ENCODE measurements at places on chromosomes 4 and X. TPM values are rescaled to one million over a fixed set of nuclear protein-coding genes. Genes with fewer than 3 reads are reported as not detected.

GRCh38 chr4:10670321-10670720, 14.2 kb downstream of the CLNK start:
- peaks cover 32% of the 10 kb centered on the region for H3K4me1 ChIP-seq
- no peak overlapping the region for H3K4me3 ChIP-seq
- H3K36me3 ChIP-seq: no peaks in the 10 kb centered on the region
- DNase-seq: no peak
- H3K27ac ChIP-seq: no peak overlapping the region
- no peaks in the 10 kb centered on the region for H3K27me3 ChIP-seq

The GPR50 gene
- total RNA-seq: not detected

DNA sequence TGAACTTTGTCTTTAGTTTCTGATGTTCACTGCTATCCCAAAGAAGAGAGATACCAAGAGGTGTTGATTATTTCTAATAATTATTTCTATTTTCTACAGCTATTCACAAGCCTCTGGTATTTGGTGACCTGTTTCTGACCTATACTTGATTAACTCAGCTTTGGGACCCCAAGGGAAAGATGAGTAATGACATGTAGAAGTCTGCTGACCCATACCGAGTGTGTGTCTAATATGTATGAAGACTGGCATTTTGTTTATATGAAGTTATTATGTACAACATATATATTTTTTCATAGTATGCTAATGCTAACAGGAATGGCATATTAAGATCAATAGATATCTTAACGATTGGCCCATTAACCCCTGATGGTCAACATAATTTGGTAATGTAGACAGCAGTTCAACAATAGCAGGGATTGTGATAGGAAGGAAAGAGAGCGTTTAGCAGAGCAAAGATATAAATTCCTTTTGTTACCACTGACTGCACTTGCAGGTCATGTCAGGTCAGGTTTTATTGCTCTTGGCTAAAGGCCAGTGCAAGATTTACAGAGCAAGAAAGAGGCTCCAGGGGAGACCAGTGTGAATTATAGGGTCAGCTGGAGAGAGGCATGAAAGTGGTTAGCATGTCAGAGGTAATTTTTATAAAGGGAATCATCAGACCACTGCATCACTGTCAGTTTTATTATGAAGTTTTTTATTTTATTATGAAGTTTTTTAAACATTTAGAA, 94.7 kb upstream of the DIPK2B start:
- H3K27ac ChIP-seq: no peak overlapping the region
- no peaks in the 10 kb centered on the region for H3K36me3 ChIP-seq
- no peak overlapping the region for H3K4me3 ChIP-seq

DNA sequence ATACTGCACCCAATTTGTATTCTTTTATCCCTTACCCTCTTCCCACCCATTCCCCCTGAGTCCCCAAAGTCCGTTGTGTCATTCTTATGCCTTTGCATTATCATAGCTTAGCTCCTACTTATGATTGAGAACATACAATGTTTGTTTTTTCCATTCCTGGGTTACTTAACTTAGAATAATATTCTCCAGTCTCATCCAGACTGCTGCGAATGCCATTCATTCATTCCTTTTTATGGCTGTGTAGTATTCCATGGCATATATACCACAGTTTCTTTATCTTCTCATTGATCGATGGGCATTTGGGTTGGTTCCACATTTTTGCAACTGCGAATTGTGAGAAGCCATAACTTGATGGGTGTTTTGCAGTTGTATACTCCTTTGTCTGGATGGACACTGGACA, 62.8 kb downstream of the FHIP1A start:
- no peaks in the 10 kb centered on the region for H3K36me3 ChIP-seq
- H3K27me3 ChIP-seq: peaks cover 21% of the 10 kb centered on the region
- DNase-seq: no peak
- H3K4me1 ChIP-seq: no peaks in the 10 kb centered on the region
- H3K27ac ChIP-seq: no peak overlapping the region

- H3K4me1 ChIP-seq: peaks cover 11% of the 10 kb centered on the region
- peak overlapping the region; percentile 85 for H3K4me3 ChIP-seq
- DNase-seq: peak; percentile 38
- H3K27ac ChIP-seq: peak overlapping the region; percentile 82
- no peaks in the 10 kb centered on the region for H3K36me3 ChIP-seq
- peaks cover 2% of the 10 kb centered on the region for H3K27me3 ChIP-seq
Observed at GRCh38 chrX:16711893-16712547, 449 bp downstream of the CTPS2 start.

The CDS1 gene
- 0.26 TPM for total RNA-seq

DNA sequence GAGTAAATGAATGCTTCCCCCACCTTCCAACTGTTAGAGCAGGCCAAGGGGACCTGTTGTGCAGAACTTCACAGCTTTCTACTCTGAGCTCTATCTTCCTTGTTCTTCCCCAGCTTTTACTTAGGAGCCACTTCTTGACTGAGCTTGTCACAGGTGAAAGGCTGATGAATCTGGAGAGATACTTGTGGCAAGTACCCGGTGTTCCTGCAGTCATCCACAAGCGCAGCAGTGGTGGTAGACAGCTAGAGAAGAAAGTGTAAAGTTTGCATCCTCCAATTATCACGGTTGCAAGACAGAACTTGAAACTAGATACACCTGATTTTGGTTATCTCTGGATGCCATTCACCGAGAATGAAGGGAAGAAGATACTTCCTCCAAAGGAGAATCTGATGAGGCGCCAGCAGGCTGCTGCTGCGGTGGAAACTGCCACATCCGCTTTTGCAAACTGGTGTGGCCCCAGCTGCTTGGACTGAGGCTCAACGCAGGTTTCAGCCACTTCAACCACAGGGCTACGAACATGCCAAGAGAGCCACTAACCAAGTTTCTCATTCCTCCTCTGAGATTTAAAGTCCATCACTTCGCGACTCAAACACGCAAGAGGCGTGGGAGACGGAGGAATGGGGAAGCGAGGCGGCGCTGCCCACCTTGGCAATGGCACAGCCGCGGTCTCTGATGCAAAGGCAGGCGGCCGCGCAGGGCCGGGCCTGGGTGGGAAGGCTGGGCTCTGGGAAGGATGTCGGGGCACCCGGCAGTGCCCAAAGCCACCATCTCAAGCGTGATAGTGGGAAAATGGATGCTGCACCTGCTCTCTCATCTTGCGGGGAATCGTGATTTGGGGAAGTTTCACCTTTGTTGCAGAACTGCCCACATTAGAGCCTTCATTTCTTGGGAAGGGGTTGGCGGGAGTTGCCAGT, 1.3 kb upstream of the FHIP1A start:
- H3K4me1 ChIP-seq: peaks cover 18% of the 10 kb centered on the region
- H3K27ac ChIP-seq: no peak overlapping the region

The MAGEE2 gene
- total RNA-seq: not detected

DNA sequence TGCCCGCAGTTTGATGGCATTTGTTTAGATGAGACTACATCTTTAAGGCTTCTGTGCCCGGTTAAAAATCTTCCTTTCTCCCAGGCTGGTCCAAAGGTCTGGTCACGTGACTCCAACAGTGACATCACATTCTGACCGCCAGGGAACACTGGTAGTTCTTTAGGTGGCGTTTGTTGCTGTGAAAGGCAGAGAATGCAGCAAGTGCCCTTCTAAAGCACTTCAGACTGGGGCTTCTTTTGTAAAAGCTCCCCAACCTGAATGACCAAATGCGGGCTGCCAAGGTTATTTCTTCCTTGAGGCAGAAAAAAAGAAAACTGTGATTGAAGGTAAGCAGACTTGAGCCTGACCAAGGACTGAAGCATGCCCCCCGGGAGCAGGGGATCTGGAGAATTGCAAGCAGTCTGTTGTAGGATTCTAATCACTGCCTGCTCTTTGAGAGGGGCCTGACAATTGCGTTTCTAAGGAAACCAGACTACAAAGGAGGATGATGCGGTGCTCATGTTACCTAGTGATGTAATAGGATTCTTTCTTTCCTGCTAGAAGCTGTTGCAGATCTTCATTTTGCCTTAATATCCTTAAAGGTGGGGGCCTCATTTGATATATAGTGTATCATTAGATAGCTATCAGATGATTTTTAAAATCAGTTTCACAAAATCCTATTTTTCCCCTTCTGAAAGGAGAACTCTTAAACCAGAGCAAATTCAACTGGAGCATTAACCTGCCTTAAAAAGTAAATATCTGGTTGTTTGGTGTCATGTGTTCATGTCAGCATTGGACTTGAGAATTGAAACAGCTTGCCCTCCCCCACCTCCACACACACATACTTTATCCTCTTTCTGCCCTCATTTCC, 133.1 kb downstream of the AKAP4 start:
- no peak overlapping the region for H3K27ac ChIP-seq
- DNase-seq: no peak
- no peak overlapping the region for H3K4me3 ChIP-seq
- no peaks in the 10 kb centered on the region for H3K36me3 ChIP-seq

DNA sequence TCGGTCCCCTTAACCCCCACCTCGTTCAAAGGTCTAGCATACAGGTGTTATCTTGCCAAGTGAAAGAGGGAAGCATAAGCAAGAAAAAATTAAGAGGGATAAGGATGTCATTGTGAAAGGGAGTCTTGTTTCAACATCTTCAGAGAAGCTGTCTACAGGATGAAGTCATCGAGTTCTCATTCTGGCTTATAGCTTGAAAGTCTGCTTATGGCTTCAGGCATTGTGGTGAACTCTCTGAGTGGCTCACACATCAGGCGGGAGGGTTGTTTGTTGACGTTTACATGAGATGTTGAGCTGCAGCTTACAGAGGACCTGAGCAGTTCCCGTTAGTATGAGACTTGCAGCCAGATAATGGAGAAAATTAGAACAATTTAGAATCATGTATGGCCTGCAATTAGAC, 16.6 kb downstream of the MAGEA9B start:
- H3K27me3 ChIP-seq: no peaks in the 10 kb centered on the region
- no peak for DNase-seq
- no peak overlapping the region for H3K27ac ChIP-seq
- H3K36me3 ChIP-seq: no peaks in the 10 kb centered on the region
- H3K4me1 ChIP-seq: peaks cover 3% of the 10 kb centered on the region
- no peak overlapping the region for H3K4me3 ChIP-seq

DNA sequence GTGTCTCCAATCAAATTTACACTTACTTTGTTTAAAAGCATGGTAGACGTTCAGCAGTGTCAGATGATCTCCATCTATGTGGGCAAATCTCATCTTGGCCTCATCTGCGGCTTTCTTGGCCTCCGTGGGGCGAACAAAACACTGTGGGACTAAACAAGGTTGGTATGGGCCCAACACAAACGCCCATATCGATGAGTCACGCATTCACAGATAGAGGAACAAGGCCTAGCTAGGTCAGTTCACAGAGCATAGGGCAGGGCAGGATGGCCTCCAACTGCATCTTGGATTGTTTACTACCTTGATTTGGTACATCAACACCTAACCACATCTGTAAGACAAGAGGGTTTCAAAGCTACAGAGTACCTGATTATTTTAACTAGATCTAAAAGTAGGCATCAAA, 47.3 kb downstream of the DHX15 start:
- no peak overlapping the region for H3K27ac ChIP-seq
- no peak overlapping the region for H3K4me3 ChIP-seq
- no peak for DNase-seq
- H3K4me1 ChIP-seq: peaks cover 23% of the 10 kb centered on the region
- H3K27me3 ChIP-seq: no peaks in the 10 kb centered on the region
